ENCODE measurements at places on chromosomes 13 and 19. TPM values are rescaled to one million over a fixed set of nuclear protein-coding genes. Genes with fewer than 3 reads are reported as not detected.

The GADD45B gene
- total RNA-seq = 85.6 TPM

The ZNF175 gene
- total RNA-seq = 5.2 TPM

The CYP4F2 gene
- not detected for total RNA-seq

The CPT1C gene
- 3.8 TPM for total RNA-seq

The OSCAR gene
- total RNA-seq = 0.29 TPM

The A1BG gene
- 12.1 TPM for total RNA-seq

The CYP2A7 gene
- not detected for total RNA-seq

The FAM174C gene
- 47.7 TPM for total RNA-seq

The PABPC3 gene
- total RNA-seq = under 0.01 TPM

The DHX34 gene
- 9.1 TPM for total RNA-seq

The NCCRP1 gene
- 0.17 TPM for total RNA-seq

The PLPP2 gene
- total RNA-seq = 4.6 TPM

The CAPN12 gene
- total RNA-seq = 2.1 TPM

DNA sequence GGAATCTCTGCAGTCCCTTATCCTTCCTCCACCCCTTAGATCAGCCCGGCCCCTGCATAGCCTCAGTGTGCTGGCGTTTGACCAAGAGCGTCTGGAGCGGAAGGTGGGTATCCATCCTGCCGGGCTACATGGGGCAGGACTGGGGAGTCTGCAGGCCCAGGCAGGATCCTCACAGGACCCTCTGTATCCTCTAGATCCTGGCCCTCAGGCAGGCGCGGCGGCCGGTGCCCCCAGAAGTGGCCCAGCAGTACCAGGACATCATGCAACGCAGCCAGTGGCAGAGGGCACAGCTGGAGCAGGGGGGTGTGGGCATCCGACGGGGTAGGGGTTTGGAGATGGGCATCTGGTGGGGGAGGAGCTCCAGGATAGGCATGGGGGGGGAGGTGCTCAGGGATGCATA, 8.9 kb downstream of the PODNL1 start:
- H3K4me3 ChIP-seq = no peak overlapping the region
- no peak overlapping the region for H3K27ac ChIP-seq
- H3K27me3 ChIP-seq = peaks cover 18% of the 10 kb centered on the region
- H3K4me1 ChIP-seq = no peaks in the 10 kb centered on the region
- peaks cover 65% of the 10 kb centered on the region for H3K36me3 ChIP-seq

GRCh38 chr13:37450276-37450675, 148.3 kb downstream of the POSTN start:
- DNase-seq = no peak
- H3K4me3 ChIP-seq = no peak overlapping the region
- H3K4me1 ChIP-seq = no peaks in the 10 kb centered on the region
- H3K27me3 ChIP-seq = no peaks in the 10 kb centered on the region
- H3K36me3 ChIP-seq = no peaks in the 10 kb centered on the region
- H3K27ac ChIP-seq = no peak overlapping the region

- H3K27ac ChIP-seq = peak overlapping the region; percentile 92
- DNase-seq = no peak
- no peaks in the 10 kb centered on the region for H3K27me3 ChIP-seq
- H3K4me3 ChIP-seq = peak overlapping the region; percentile 98
- peaks cover 69% of the 10 kb centered on the region for H3K4me1 ChIP-seq
These were observed 2.8 kb downstream of the ACTN4 start for GRCh38 chr19:38650172-38650775.

GRCh38 chr13:63696055-63696454, 2280.4 kb upstream of the PCDH20 start:
- no peak overlapping the region for H3K27ac ChIP-seq
- H3K4me1 ChIP-seq = no peaks in the 10 kb centered on the region
- no peak overlapping the region for H3K4me3 ChIP-seq
- no peak for DNase-seq
- no peaks in the 10 kb centered on the region for H3K27me3 ChIP-seq
- no peaks in the 10 kb centered on the region for H3K36me3 ChIP-seq

DNA sequence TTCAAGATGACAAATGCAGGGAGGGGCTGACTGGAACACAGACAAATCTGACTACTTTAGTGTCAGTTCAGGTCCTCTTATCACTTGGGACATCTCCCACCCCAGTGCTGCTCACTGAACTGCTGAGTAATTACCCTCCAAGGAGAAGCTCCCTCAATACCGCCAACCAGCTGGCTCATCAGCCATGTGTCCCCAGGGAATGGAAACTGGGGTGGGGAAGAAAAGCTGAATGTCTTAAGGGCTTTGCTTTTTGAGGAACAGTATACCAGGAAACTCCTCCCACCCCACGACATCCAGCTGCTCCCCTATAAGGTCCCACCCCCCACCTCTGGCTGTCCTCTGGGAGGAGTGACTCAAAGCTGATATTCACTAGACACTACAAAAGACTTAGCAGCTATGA, 2.0 kb downstream of the ZNF823 start:
- peaks cover 10% of the 10 kb centered on the region for H3K4me1 ChIP-seq
- no peak overlapping the region for H3K27ac ChIP-seq
- no peak for DNase-seq
- no peaks in the 10 kb centered on the region for H3K27me3 ChIP-seq

- no peak overlapping the region for H3K27ac ChIP-seq
- no peak overlapping the region for H3K4me3 ChIP-seq
- H3K36me3 ChIP-seq = no peaks in the 10 kb centered on the region
- H3K4me1 ChIP-seq = peaks cover 12% of the 10 kb centered on the region
- H3K27me3 ChIP-seq = no peaks in the 10 kb centered on the region
These were observed 221.5 kb upstream of the NBEA start for GRCh38 chr13:34720618-34721017.

DNA sequence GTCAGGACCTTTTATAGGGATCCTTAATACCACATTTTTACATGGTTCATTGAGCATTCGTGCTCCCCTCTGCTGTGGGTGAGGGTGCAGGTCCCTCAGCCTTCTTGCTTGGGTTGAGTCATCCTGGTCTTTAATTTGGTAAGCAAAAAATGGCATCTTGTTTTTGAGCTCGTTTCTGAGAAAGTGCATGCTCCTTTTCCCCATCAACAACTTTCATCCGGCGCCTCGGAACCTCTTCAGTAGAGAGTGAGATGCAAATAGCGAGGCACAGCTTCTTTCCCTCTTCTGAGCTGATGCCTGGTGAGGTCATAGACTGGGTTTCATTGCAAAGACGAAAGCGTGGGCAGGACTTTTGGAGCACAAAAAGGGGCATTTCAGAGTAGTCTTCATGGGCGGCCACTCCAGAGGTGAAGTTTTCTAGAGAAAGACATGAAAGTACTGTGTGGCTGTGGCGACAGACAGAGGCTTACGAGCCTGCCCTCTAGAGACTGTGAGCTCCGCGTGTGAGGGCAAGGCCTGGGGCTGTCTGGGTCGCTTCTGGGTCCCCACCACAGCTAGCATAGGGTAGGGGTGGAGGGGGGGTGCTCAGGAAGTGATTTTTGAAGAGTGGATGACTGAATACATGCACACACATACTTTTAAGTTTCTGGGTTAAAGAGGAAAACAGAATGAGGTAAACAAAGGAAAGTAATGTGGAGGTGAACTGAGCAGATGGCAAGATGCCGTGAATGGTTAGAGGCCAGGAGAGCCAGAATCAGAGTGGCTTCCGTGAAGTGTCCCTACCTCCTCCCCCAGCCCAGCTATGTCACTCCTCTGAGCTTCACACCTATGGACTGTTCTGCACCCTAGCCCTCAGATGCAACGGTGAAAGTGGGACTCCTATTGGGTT, 44.3 kb downstream of the BBC3 start:
- peaks cover 12% of the 10 kb centered on the region for H3K36me3 ChIP-seq
- no peaks in the 10 kb centered on the region for H3K27me3 ChIP-seq
- H3K4me1 ChIP-seq = peaks cover 29% of the 10 kb centered on the region
- no peak overlapping the region for H3K4me3 ChIP-seq

GRCh38 chr13:109428146-109428545, 358.2 kb downstream of the IRS2 start:
- H3K36me3 ChIP-seq = no peaks in the 10 kb centered on the region
- no peaks in the 10 kb centered on the region for H3K27me3 ChIP-seq
- H3K27ac ChIP-seq = no peak overlapping the region
- peak; percentile 75 for DNase-seq

GRCh38 chr19:1551068-1552040, 16.8 kb downstream of the MEX3D start:
- no peak overlapping the region for H3K4me3 ChIP-seq
- peaks cover under 1% of the 10 kb centered on the region for H3K27me3 ChIP-seq
- H3K36me3 ChIP-seq = peaks cover 16% of the 10 kb centered on the region
- peaks cover 1% of the 10 kb centered on the region for H3K4me1 ChIP-seq
- DNase-seq = no peak

GRCh38 chr13:20828539-20829364, 55.0 kb upstream of the EEF1AKMT1 start:
- no peak for DNase-seq
- H3K27ac ChIP-seq = peak overlapping the region; percentile 50
- H3K36me3 ChIP-seq = no peaks in the 10 kb centered on the region
- H3K4me3 ChIP-seq = peak overlapping the region; percentile 16

- no peaks in the 10 kb centered on the region for H3K27me3 ChIP-seq
- no peak overlapping the region for H3K4me3 ChIP-seq
- peaks cover 37% of the 10 kb centered on the region for H3K4me1 ChIP-seq
- H3K36me3 ChIP-seq = peaks cover 49% of the 10 kb centered on the region
- DNase-seq = no peak
These were observed 3.0 kb downstream of the PTOV1 start for GRCh38 chr19:49853852-49854377.

DNA sequence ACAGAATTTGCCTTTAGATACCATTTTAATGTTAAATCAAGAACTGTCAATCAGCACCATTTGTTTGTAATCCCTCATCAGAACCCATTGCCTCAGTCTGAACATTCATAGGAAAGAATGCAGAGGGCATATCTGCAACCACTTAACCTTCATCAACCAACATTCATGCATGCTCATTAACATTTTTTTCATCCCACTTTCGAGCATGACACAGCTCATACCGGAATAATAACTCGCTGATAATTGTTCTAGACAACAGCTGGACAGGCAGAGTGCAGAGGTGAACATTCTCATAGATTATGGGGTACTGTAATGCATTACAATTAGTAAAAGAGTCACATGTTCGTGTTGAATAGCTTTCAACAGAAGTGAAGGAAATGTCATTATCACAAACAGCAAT, 216.8 kb downstream of the DIAPH3 start:
- H3K36me3 ChIP-seq = no peaks in the 10 kb centered on the region
- H3K4me1 ChIP-seq = no peaks in the 10 kb centered on the region
- no peak for DNase-seq

- H3K4me1 ChIP-seq = peaks cover 40% of the 10 kb centered on the region
- H3K27me3 ChIP-seq = no peaks in the 10 kb centered on the region
- peaks cover 29% of the 10 kb centered on the region for H3K36me3 ChIP-seq
- no peak for DNase-seq
- H3K27ac ChIP-seq = peak overlapping the region; percentile 79
These were observed 7.6 kb downstream of the PIK3R2 start for GRCh38 chr19:18160493-18160970.

DNA sequence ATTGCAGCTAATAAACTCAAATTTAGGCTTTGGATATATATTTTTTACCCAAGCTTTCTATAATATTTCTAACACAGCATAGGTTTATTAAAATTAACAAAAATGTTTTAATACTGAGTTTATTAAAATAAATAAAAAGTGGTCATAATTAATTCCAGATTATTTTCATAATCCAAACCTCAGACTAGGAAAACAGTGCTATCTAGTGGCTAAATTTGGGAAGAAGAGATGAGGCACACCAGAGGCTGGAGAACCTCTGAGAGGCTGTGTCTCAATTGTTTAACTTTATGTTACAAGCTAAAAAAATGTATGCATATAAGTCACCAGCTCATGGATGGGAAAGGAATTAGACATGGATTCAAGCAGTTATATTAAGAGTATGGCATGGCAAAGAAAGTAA, 392.5 kb downstream of the DIAPH3 start:
- peaks cover 27% of the 10 kb centered on the region for H3K4me1 ChIP-seq
- no peak overlapping the region for H3K4me3 ChIP-seq
- H3K27ac ChIP-seq = no peak overlapping the region
- no peaks in the 10 kb centered on the region for H3K27me3 ChIP-seq
- no peaks in the 10 kb centered on the region for H3K36me3 ChIP-seq

GRCh38 chr19:48325265-48325910, at the start of gene EMP3:
Gene EMP3, plus strand, starts transcription at chr19:48325552. Its CDS starts 1,293 bp downstream, at chr19:48326845.
- H3K4me1 ChIP-seq = peaks cover 55% of the 10 kb centered on the region
- peaks cover 22% of the 10 kb centered on the region for H3K36me3 ChIP-seq
- H3K27me3 ChIP-seq = no peaks in the 10 kb centered on the region
- DNase-seq = no peak
- peak within 1 kb of the TSS; percentile 67 for H3K4me3 ChIP-seq

- H3K4me3 ChIP-seq = no peak overlapping the region
- no peak overlapping the region for H3K27ac ChIP-seq
These were observed 6.0 kb upstream of the TNFSF11 start for GRCh38 chr13:42567906-42568305.

DNA sequence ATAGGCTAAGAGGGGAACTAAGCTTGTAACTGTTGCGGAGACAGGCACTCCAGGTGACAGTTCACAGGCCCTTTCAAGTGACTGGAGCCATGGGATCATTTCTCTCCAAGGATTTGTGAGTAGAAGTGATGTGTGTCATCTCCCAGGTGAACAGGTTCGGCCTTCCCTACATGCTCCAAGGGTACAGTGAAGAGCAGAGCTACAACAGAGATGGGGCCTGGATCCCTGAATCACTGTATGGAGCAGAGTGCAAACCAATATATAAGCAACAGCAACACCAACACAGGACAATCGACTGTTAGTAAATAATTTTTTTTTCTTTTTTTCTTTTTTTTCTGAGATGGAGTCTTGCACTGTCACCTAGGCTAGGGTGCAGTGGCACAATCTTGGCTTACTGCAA, 15.0 kb downstream of the ZSCAN18 start:
- DNase-seq = no peak
- no peak overlapping the region for H3K4me3 ChIP-seq
- H3K4me1 ChIP-seq = no peaks in the 10 kb centered on the region
- peaks cover 49% of the 10 kb centered on the region for H3K36me3 ChIP-seq
- no peak overlapping the region for H3K27ac ChIP-seq

Measured in esophagus muscularis mucosa (tissue), 4 donors.